ENCODE measurements at places on chromosomes 1 and 21.
A peak's percentile ranks its signal among the peaks of the same experiment; 100 is the strongest.

- DNase-seq = no peak
Measured at GRCh38 chr21:42271065-42271464, 44.1 kb downstream of the TFF3 start.

DNA sequence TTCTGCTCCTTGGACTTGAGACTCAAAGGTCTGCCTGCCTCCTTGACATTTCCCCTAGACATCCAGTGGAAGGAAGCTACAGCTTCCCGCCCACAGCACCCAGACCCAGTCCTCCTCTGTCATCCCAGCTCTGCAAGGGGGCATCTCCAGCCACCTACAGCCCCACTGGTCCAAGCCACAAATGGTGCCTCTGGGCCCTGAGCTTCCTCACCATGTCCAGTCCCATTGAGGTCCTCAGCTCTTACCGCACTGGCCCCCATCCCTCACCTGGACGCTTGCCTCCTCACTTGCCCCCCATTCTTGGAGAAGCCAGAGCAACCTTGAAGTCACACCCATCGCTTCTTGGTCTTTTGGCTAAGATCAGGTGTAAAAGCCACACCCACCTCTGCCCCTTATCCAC, 13.2 kb downstream of the PODN start:
- no peak for DNase-seq

DNA sequence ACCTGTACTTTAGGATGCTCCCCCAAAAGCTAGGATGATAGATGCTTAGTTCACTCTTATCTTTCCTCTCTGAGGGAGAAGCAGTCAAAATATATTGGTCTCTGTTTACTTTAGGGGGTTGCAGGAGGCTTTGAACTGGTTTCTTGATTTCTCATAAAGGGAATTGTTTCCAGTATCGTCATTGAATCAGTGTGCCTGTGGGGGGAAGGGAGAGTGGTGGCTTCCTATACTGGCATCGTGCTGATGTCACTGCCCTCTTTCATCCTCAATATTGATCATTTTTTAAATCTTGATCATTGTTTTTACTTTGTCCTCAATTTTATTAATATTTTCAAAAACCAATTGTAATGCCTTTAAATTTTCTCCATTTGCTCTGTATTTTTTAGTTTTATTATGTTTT, 40.2 kb upstream of the CFHR3 start:
- no peak for DNase-seq

DNA sequence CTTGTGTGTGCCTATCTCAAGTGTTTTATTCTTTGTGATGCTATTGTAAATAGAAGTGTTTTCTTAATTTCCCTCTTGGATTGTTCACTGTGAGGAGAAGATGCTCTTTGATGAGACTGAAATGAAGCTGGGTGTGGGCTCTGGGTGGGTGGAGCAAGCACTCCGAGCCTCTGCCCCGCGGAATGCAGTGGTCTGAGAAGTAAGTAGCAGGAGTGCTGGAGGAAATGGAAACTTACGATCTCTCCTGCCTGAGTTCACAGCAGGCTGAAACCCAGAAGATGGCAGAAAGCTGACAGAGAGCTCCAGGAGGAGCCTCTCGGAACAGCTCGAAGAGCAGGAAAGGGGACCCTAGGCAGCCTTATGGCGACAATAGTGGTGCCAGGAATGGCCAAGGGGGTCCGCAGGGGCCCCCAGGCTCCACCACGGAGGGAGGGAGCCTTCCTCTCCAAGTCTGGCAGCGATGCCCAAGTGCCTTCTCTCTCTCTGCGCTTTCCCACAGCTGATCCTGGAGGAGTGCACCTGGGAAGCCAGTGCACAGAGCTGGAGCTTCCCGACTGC, 126.8 kb upstream of the COL6A1 start:
- no peak for DNase-seq

DNA sequence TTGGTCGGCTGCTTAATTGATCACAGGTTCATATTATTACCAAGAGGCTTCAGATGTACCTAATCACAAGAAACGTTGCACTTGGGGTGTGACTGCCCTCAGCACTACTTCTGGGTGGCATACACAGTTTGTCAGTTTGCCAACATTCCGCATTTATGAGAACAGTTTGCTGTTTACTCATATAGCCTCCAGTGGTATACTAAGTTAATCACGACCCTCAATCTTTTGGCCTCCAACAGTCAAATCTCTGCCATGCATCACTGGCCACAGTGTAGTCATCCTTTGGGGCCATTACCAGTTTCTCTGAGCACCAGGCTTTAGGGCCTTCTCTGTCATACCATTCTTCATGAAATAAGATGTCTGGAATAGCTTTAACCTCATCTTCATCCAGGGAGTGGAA, 62.8 kb upstream of the BCL9 start:
- no peak for DNase-seq

DNA sequence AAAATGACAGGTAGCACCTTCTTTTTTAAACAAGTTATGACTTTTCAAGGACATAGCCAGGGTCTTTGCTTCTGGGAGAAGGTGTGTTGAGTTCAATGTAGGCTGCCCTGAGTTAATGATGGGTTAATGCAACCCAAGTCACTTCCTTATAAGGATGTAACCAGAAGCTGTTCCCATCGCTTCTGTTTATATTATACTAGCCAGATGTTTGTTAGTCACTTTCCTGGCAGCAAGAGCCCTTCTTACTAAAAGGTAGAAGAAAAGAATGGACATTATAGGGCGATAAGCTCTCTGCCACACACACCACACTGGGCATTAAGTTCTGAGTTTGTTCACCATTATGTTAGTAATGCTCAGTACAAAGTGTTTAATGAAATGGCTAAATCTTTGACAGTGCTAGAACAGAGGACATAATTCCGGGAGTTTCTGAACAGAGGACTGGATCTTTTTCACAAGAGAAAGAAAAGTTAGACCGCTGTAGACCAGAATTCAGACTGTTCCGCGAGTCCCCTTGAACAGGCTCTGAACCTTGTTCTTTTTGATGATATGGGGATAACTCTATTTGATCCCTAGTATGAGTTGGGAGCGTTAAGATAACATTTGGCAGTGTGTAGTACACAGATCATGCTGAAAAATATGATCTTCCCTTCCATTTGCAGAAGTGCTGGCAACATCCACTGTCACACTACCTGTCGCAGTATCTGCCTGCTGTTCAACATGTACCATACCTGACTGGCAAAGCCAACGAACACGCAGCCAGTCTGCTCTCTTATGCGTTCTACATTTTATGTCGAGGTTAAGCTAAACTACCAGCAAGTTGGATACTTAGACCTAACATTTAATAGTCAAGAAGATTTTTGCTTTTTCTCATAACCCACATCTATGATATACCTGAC, 41.0 kb downstream of the DEGS1 start:
- no peak for DNase-seq

DNA sequence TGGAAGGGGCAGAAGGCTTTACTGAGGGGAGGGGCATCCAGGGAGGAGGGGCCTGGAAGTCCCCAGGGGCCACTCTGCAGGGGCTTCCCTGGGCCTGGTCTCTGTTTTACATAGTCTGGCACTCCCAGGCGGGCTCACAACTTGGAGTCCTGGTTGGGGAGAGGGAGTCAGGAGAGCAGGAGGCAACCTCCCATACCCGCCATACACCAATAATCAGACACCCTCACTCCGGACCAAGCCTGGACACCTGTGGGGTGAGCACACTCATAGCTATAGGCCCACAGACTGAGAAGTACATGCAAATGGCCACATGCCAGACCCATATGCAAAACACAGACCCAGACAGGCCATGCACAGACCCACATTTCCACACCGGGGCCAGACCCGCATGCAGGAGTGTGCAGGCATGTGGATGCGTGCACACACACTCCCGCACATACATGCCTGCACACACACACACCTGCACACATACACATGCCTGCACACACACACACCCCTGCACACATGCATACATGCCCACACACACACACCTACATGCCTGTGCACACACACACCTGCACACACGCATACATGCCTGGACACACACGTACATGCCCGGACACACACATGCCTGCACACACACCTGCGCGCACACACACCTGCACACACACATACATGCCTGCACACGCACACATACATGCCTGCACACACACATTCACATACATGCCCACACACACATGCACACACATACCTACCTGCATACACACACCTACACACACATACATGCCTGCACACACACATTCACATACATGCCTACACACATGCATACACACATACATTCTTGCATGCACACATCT, 89.5 kb upstream of the RUNX3 start:
- DNase-seq = no peak

- no peak for DNase-seq
Measured at GRCh38 chr1:40004857-40005256, 35.7 kb upstream of the CAP1 start.

GRCh38 chr1:170619241-170620028, 44.5 kb upstream of the PRRX1 start:
- no peak for DNase-seq

DNA sequence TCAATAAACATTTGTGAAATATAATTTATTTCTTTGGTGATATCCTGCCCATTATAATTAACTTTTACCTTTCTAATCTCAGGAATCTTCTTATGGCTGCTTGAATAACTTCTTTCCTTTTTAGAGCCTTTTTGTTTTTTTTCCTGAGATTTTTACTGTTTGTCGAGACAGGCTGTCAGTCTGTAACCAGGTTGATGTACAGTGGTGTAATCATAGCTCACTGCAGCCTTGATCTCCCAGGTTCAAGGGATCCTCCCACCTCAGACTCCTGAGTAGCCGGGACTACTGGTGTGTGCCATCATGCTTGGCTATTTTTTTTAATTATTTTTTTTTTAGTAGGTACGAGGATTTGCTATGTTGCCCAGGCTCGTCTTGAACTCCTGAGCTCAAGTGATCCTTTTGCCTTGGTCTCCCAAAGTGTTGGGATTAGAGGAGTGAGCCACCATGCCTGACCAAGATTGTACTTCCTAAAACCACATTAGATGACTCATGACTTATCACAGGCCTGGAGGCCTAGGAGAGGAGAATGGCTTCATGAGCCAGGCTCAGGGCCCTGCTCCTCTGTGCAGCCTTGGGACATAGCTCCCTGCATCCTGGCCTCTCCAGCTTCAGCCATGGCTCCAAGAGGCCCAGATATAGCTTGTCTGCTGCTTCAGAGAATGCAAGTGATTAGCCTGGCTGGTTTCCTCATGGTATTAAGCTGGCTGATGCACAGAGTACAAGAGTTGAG, 48.6 kb downstream of the CTH start:
- DNase-seq = no peak

GRCh38 chr21:39022035-39022434, 161.2 kb downstream of the PSMG1 start:
- DNase-seq = no peak

GRCh38 chr1:117275055-117275454, 64.3 kb upstream of the VTCN1 start:
- DNase-seq = no peak

DNA sequence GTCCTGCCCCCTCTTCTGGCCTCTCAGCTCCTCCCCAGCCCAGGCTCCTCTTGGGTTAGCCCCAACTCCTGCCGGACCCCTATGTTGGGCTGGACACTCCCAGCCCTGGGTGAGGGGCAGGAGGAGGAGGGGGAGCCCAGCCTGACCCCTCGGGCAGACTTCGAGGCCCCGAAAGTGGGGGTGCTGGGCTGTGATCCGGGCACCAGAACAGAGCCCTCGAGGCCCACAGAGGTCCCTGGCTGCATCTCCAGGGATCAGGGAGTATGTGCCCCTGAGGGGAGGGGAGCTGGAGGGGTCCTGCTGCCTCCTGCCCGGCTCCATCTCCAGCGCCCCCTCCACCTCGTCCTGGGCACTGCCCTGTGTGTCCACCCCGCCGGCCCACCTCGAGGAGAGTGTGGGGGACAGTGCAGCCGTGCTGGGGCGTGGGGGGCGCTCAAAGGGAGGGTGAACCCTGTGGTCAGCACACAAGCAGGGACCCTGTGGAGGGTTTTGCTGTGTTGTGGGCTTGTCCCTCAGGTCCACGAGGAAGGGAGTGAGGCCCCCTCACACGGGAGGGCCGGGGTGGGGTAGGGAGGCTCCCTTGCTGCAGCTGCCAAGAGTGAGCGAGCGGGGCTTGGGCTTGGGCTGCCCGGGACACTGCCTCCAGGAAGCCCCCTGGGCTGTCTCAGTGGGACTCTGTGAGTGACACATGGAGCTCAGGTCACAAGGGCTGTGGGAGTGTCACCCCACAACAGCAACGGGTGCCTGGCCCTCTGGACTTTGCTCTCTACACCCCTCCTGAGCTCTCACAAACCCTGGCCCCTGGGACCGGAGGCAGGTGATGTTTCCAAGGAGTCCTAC, 54.4 kb downstream of the COL18A1 start:
- no peak for DNase-seq

DNA sequence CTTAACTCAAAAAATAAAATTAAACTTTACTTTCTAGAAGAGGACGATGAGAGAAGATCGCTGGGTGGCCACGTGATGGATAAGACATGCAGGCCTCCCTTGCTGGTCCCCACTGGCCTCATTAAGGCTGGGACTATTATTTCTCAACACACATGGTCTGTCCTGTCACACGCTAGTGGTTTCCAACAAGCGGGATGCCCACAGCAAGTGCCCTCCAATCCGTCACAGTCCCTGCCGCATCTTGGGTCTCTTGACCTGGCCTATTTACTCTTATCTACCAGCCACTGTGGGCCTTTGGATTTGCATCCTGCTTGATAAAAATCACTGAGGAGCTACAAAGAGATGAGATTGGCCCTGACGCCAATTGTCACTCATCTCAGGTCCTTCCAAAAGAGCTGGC, 30.0 kb downstream of the CAPZB start:
- no peak for DNase-seq

GRCh38 chr1:115717541-115717940, 51.0 kb downstream of the CASQ2 start:
- peak; percentile 3 for DNase-seq
